Activated T-helper 1 cell treated with anti-CD3 and anti-CD28 coated beads, Interleukin-12 subunit alpha, Interleukin-12 subunit beta, Interleukin-2, Interleukin-4 antibody, amounts not matched to agents 30 ng/mL and 10 ng/mL and 1 ng/mL, durations not matched to agents 14 hours and 24 hours and 36 hours (primary cell): ENCODE measurements at places on chromosomes 7 and 10. TPM values are rescaled to one million over a fixed set of nuclear protein-coding genes. Genes with fewer than 3 reads are reported as not detected.

DNA sequence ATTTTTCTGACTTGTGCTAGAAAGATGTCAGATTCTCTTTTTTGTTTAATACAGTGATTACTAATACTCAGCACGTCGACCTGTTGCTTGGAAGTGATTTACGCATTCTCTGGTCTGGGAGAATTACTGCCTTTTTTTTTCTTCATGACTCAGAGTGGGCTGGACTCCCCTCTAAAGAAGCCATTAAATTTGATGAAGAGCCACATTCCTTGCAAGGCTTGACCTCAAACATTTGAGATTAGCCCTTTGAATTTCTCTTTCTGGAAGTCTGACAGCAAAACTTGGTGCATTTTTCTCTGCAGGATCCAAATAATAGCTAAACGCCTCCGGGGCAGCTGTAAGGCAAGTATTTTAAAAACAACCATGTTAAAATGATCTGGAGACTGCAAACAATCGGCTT lies 171.6 kb downstream of the GALNT17 start:
- no peak for DNase-seq

DNA sequence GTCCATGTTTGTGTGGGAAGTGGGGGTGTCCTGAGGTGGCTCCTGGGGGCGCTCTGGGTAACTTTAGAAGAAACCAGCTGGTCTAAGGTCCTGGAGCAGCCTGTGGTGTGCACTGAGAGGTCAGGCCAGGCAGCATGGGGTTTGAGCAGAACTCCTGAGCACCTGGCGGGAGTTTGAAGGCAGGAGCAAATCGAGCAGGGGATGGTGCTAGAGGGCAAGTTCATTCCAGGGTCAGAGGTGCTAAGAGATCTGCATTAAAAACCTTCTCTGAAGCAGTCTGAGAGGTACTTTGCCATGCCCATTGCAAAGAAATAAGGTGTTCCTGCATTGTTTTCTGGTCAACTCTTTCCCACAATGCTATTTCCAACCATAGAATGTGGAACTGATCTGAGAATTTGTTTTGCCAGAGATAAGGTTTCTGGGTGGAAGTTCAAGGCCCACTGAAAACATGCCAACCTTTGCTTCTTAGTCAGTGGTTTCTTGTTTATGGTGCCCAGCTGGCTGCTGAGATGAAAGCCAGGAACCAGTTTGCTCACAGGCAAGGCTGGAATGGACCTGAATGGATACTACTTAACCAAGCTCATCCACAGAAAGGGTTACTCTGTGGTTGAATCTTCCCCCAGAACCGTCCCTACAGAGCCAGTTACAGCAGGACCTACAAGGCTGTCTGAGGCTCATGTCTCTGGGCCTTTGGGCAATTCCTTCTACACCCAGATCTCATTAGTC lies 136.3 kb upstream of the TMEM72 start:
- no peak for DNase-seq

Gene TBXAS1
- 2.4 and 3.1 TPM in 2 replicates for total RNA-seq

Gene HABP2
- not detected in 2 replicates for total RNA-seq

Gene LMOD2
- total RNA-seq = not detected in 2 replicates
